ENCODE measurements at places on chromosomes 1 and 21.

DNA sequence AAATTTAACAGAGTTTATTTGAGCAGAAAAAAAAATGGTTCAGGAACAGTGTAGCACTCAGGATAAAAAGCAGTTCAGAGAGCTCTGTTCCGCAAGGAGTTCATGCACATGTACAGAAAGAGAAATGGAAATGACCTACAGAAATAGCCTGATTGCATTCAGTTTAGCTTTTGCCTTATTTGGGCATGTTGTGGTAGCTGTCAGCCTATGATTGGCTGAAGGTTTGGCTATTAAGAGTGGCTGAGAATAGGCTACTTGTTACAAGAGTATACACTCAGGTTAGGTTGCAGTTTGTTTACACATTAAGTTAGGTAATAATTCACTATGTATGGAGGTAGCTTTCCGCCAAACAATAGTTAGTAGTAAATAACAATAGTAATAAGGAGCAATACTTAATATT, 511.0 kb upstream of the TMPRSS15 start:
- no peak for DNase-seq

GRCh38 chr1:9143250-9143649, 14.3 kb upstream of the GPR157 start:
- DNase-seq = no peak

GRCh38 chr1:78855258-78855657, 151.3 kb downstream of the ADGRL4 start:
- no peak for DNase-seq

GRCh38 chr1:160925652-160926244, 28.9 kb downstream of the ITLN2 start:
- DNase-seq = no peak

DNA sequence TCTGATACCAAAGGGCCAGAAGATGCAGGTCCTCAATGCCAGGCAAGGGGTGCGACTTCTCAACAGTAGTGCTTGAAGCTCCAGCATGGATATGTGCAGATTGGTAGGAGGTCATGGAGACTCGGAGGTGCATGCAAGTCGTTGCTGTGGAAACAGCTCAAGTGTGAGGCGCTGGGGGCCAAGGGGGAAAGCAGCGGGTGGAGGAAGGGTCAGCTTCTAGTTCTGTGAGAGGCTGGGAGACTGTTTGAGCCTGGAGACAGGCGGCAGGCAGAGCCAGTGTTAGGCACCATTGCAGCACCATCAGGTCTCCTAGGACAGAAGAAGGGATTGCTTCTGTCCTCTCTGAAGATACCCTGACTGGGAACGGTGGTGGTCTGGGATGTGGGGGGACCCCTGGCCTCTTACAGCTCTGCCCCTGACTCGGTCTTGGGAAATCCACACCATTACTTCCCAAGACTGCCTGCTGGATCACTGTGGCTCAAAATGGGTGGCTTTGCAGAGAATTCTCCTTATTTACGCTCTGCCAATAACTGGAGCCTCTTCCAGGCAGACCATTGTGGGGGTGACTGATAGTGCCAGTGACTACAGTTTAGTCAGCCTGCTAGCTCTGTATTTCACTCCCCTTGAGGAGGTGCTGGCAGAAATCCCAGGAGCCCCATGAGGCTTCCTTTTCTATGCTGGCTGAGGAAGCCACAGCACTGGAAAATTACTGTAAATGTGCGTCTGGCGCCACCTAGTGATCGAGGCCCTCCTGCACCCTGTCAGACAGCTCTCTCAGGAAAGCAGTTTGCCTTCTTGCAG, 46.3 kb upstream of the VANGL1 start:
- peak; percentile 86 for DNase-seq
